A673 (cell line): ENCODE measurements at places on chromosomes 1 and 21. TPM values are rescaled to one million over a fixed set of nuclear protein-coding genes. Genes with fewer than 3 reads are reported as not detected.

The PRKAB2 gene
- 14.4 and 15.0 TPM in 2 replicates for total RNA-seq

The CFAP298 gene
- 54.8 and 55.2 TPM in 2 replicates for total RNA-seq

The FAM151A gene
- not detected in 2 replicates for total RNA-seq

The ZMYND12 gene
- 0.17 and 0.28 TPM in 2 replicates for total RNA-seq

The CD1E gene
- not detected in 2 replicates for total RNA-seq

The NES gene
- total RNA-seq: 8.7 and 12.3 TPM in 2 replicates

The KCNJ15 gene
- not detected in 2 replicates for total RNA-seq

The PPM1J gene
- 0.28 and 0.52 TPM in 2 replicates for total RNA-seq

The GATAD2B gene
- total RNA-seq: 58.8 and 67.3 TPM in 2 replicates

The NTMT2 gene
- not detected in 2 replicates for total RNA-seq

The MTOR gene
- 63.7 and 66.3 TPM in 2 replicates for total RNA-seq

The RORC gene
- not detected in 2 replicates for total RNA-seq

The CRYAA gene
- not detected in 2 replicates for total RNA-seq

The GSTM1 gene
- total RNA-seq: 166 TPM in 2 replicates

The RAP1GAP gene
- total RNA-seq: 37.7 and 40.3 TPM in 2 replicates

The CD5L gene
- total RNA-seq: not detected in 2 replicates

The KIF2C gene
- 127 and 136 TPM in 2 replicates for total RNA-seq

The LHX8 gene
- not detected in 2 replicates for total RNA-seq

The CD52 gene
- not detected in 2 replicates for total RNA-seq

The FCRL1 gene
- not detected in 2 replicates for total RNA-seq

The FAM177B gene
- total RNA-seq: not detected in 2 replicates

The BNIPL gene
- total RNA-seq: 1.5 and 3.5 TPM in 2 replicates

The SPATA1 gene
- 0.95 and 1.3 TPM in 2 replicates for total RNA-seq

The LIN9 gene
- total RNA-seq: 20.2 and 20.7 TPM in 2 replicates

The CELA3B gene
- not detected in 2 replicates for total RNA-seq

The DDAH1 gene
- 32.5 and 35.0 TPM in 2 replicates for total RNA-seq

The TBX15 gene
- total RNA-seq: 0.31 and 0.32 TPM in 2 replicates

The C4BPA gene
- not detected in 2 replicates for total RNA-seq

The LEMD1 gene
- 1.5 and 3.4 TPM in 2 replicates for total RNA-seq

The MCOLN3 gene
- 0.82 and 1.6 TPM in 2 replicates for total RNA-seq

The ZNF648 gene
- total RNA-seq: not detected in 2 replicates

The AMY1C gene
- total RNA-seq: not detected in 2 replicates

The OPTC gene
- total RNA-seq: not detected in 2 replicates
